Activated effector memory CD4-positive, alpha-beta T cell treated with Interleukin-2 at 50 U/mL for 16 hours (primary cell): ENCODE measurements at places on chromosomes 3 and 15.

GRCh38 chr15:99729920-99730319 is 3.3 kb downstream of the LYSMD4 start:
- no peak for DNase-seq

- DNase-seq = no peak
These were observed 185.6 kb upstream of the MRPL3 start for GRCh38 chr3:131688370-131688769.

GRCh38 chr3:106425026-106425425 is 556.2 kb upstream of the CBLB start:
- no peak for DNase-seq

- no peak for DNase-seq
These were observed 27.1 kb downstream of the MRAS start for GRCh38 chr3:138375447-138375846.

DNA sequence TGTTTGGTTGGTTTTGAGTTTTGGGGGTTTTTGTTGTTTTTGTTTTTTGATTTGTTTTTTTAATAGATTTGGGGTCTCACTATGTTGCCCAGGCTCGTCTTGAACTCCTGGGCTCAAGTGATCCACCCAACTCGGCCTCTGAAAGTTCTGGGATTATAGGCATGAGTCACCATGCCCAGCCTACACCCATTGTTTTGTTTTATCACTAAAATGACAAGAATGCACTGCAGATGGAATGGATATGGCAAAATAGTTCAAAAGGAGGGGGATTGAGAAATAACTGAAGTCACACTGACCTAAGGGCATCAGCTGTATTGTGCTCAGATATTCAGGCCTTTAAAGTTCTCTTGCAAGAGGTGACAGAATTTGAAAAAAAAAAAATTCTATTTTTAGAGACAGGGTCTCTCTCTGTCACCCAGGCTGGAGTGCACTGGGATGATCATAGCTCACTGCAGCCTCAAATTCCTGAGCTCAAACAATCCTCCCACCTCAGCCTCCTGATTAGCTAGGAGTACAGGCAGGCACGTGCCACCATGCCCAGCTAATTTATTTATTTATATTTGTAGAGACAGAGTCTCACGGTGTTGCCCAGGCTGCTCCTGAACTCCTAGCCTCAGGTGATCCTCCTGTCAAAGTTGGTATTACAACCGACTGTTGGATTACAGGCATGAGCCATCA is 4.4 kb upstream of the RASA2 start:
- no peak for DNase-seq

DNA sequence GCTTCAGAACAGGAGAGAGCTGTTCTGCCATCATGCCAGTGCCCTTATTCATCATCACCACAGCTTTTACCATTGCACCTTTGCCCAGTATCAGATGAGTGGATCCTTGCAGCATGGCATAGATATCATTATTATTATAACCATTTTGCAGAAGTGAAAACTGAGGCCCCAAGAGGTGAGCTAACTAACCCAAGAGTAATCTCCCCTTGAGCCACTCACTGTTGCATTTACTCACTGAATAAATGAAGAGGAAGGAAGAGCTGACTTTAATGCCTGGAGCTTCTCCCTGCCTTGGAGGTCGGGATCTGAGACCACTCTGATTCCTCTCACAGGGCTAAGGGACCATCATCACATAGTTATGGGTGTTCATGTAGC is 32.0 kb downstream of the HRH1 start:
- no peak for DNase-seq

DNA sequence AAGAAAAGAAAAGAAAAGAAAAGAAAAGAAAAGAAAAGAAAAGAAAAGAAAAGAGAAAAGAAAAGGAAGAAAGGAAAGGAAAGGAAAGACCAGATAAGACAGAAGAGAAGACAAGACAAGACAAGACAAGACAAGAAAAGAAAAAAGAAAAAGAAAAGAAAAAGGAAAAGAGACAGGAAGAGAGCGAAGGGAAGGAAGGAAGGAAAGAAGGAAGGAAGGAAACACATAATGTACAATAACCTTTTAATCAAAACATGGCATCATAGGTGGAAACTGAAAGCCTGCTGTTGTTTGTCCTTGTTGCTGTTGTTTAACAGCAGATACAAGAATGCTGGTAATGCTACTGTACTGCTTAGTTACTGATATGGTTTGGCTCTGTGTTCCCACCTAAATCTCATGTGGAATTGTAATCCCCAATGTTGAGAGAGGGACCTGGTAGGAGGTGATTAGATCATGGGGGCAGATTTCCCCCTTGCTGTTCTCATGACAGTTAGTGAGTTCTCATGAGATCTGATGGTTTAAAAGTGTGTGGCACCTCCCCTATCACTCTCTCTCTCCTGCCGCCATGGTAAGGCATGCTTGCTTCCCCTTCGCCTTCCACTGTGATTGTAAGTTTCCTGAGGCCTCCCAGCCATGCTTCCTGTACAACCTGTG is 67.3 kb downstream of the MCF2L2 start:
- no peak for DNase-seq

DNA sequence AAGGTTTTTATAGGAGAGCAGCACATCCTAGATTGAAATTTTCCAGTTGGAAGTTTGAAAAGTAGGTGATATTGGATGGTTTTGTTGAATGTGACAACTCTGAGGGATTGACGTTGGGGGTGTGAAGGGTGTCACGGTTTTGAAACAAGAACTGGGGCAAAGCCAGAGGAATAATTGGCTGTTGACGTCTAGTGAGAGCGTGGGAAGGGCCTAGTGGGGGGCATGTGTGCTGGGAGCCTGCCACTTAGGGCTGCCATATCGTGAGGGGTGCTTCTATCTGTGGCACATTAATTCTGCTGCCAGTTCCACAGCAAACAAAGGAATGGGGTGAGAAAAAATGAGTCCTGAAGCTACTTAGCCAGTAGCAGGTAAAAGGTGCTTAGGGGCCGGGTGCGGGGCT is 129.4 kb downstream of the LRIG1 start:
- DNase-seq = no peak

DNA sequence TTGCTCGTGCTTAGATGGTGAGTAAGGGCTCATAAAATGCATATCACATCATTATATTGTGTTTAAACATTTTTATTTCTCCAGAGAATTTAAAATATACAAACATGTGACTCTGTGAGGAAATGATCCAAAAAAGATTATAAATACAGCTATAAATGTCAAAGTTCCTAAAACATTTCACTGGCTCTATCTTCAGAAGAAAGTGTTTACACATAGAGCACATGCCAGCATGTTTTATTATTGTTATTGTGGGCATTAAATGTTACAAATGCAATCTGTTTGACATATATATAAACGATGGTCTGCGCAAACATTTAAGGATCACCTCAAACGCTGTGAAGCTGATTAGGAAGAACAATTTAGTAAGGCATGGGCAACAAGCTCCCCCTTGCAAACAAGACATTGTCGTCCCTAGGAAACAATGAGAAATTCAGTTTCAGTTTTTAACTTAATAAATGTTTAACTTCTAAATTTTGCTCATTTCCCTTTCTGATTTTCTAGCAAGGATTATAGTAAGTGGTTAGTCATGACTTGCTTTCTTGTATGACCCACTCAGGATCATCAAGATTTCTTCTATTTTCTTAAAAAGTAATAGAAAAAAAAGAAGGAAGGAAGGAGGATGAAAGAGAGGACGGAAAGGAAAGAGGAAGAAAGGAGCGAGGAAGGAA is 207.5 kb downstream of the SATB1 start:
- no peak for DNase-seq

- DNase-seq = peak; percentile 52
These were observed 601 bp downstream of the ACTL6A start for GRCh38 chr3:179563271-179563783.

DNA sequence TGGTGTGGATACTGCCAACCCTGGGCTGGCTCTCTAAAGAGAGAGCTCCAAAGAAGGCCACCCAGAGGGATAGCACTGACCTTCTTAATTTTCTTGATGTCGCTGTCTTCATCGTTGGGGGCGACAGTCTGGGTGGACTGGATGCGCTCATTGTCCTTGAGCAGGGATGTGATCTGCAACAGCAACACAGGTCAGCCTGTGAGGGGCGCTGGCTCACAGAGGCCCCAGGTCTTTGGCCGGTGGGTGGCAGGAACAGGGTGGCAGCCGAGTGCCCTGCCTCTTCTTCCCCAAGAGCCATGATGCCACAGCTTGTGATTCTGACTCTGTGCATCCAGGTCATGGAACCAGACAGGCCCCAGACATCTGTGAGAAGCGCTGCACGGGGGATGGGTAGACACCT is 41.2 kb downstream of the RASGRF1 start:
- no peak for DNase-seq

DNA sequence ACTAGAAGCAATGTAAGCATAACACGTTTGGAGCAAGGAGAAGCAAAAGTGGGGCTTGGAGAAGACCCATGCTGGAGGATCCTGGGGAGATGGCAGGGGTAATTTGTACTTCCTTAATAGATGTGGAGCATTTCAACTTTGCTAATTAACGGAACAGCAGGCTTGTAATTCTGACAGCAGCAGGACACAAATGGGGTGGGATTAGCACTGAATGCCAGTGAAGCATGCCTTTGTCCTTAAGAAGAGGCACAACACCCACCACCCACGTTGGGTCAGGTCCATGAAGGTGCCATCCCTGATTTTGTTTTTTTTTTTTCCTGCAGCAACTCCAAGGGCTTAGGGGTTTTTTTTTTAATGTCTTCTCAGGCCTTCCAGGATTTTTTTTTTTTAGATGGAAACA is 231.9 kb upstream of the ROPN1 start:
- no peak for DNase-seq

- no peak for DNase-seq
These were observed 13.7 kb downstream of the MAP1A start for GRCh38 chr15:43531018-43531670.

DNA sequence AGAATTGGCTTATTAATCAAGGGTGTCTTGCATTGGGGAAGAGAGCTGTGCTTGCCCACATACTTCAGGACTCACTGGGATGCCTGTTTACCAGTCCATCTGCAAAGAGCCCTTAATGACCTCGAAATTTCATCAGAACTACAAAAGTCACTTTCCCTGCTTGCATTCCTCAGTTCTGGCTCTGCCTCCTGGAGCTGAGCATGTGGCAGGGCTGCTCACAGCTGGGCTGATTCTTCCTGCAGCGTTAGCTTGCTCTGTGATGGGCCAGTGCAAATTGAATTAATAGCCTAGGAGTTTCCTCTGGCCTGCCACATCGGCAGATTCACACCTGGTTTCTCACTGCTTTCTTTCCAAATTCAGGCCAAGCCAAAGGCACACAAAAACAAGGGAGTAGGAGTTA is 108.9 kb downstream of the DUT start:
- DNase-seq = no peak

GRCh38 chr3:158830391-158830790 is 28.5 kb downstream of the MFSD1 start:
- DNase-seq = no peak

- DNase-seq = no peak
These were observed 21.1 kb downstream of the CTSH start for GRCh38 chr15:78923480-78924360.

GRCh38 chr15:61083081-61083787 is 145.9 kb downstream of the RORA start:
- no peak for DNase-seq

DNA sequence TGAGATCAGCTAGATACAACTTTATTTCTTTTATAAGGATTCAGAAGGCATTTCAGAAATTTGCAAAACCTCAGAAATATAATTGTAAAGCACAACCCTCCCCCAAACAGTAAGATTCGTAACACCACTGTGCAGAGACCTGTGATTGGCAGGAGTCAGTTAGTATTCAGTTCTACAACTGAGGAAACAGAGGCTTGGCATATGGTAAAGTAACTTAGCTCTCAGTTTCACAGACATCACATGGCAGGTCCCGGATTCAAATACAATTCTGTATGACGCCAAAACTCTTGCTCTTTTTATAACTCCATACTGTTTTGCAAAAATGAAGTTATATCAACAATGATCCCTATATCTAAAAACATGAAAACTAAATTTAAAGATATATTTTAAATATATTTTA is 225.6 kb upstream of the LMCD1 start:
- no peak for DNase-seq

DNA sequence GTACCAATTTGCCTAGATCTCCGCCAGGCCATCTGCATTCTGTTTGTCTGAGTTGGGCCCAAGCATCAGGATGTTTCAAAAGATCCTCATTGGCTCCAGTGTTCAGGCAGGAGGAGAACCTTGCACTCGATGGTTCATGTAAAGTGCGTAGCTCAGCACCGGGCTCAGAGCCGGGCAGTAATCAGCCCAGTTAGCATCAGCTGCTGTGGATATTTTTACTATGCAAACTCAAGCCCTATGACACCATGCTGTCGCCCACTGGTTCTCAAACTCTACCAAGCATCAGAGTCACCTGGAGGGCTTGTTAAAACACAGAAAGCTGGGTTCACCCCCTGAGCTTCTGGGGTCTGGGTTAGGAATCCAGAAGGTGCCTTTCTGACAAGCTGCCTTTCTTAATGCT is 310.8 kb downstream of the SHQ1 start:
- no peak for DNase-seq

- no peak for DNase-seq
These were observed 238.7 kb downstream of the CPNE4 start for GRCh38 chr3:131796111-131796510.

DNA sequence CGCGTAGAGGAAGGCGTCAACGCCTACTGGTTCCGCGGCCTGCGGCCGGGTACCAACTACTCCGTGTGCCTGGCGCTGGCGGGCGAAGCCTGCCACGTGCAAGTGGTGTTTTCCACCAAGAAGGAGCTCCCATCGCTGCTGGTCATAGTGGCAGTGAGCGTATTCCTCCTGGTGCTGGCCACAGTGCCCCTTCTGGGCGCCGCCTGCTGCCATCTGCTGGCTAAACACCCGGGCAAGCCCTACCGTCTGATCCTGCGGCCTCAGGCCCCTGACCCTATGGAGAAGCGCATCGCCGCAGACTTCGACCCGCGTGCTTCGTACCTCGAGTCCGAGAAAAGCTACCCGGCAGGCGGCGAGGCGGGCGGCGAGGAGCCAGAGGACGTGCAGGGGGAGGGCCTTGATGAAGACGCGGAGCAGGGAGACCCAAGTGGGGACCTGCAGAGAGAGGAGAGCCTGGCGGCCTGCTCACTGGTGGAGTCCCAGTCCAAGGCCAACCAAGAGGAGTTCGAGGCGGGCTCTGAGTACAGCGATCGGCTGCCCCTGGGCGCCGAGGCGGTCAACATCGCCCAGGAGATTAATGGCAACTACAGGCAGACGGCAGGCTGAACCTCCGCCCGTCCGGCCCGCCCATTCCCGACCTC is 4.1 kb downstream of the ISLR2 start:
- no peak for DNase-seq

DNA sequence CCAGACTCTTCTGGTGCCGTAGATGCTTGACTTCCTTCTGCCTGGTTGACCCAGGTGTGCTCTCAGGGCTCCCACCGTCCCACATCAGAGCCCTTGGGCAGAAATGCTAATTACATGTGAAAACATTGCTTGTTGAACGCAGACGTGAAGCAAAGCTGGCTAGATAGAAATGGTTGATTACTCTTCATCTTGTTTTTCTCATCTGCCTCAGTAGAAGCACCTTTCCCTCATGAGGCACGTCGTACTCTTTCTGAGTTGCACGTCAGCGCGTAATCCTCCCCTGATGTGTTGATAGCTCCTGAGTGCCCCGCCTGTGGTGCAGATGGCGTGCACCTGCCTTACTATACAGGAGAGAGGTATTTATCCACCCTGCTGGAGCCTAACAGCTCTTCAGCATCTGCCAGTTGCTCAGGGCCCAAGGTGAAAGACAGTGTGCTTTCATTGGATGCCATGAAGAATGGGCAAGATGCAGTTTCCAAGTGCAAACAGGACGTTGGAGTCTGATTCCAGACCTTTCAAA is 18.1 kb downstream of the MAP6D1 start:
- DNase-seq = no peak

GRCh38 chr15:64894395-64895056 is 17.2 kb upstream of the ANKDD1A start:
- peak; percentile 88 for DNase-seq

GRCh38 chr3:15941958-15942357 is 144.2 kb upstream of the ANKRD28 start:
- no peak for DNase-seq

- DNase-seq = no peak
These were observed 792.3 kb downstream of the DIPK2A start for GRCh38 chr3:144763878-144764454.
